ENCODE measurements at places on chromosomes 2 and 18.

GRCh38 chr2:238130111-238130695 is 8.3 kb upstream of the KLHL30 start:
- no peak for DNase-seq

- no peak for DNase-seq
These were observed 110.4 kb downstream of the NCKAP5 start for GRCh38 chr2:133457861-133458260.

GRCh38 chr18:11104307-11104706 is 45.1 kb downstream of the PIEZO2 start:
- DNase-seq, result no peak

GRCh38 chr2:170206805-170207407 is 29.0 kb downstream of the MYO3B start:
- DNase-seq, result no peak

DNA sequence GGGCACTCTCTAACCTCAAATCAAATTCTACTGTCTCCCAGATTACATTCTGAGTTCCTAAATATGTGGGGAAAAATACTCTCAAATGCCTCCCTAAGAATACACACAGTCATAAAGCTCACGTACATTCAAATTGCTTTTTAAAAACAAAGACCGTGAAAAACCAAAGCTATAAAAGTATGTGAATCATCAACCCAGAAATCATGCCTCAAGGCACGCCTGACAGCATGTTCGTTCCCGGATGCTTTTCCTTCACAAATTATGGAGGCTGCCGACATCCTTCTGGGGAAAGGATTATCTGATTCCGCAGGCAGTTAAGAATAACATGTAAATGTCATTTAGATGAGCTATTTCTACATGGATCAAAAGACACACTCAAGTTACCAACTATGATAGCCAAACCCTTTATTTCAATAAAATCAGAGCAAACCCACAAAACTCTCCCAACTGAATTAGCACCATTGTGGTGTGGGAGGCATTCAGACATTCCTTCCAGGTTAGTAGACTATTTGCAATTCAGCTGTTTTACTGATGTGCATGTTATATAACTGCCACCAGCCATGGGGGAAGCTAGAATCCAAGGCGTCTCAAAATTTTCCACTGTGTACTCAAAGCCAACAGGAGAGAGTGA is 398.2 kb upstream of the TRIB2 start:
- DNase-seq, result no peak

- peak; percentile 3 for DNase-seq
These were observed 693 bp upstream of the LRP2 start for GRCh38 chr2:169362894-169363559.

- DNase-seq, result no peak
These were observed 652.2 kb downstream of the LRRTM4 start for GRCh38 chr2:76870011-76870410.

All from NCI-H1417 (cell line).